ENCODE measurements at places on chromosomes 13 and 19.

DNA sequence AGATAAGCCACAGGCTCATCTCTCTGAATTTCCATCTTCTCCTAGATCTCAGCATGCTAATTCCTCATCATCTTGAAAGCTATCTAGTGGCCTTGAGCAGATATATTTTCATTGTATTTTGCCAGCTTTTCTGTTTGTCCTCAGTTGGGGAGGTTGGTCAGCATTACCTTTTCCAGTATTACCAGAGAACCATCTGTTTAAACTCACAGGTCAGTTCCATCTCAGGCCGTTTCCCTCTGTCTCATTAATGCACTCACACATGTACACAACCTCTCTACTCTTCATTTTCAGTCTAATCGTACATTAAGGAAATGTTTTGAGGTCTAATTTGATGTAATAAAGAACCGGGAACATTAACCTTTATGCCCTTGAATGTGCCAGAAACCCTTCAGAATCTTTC is 29.7 kb downstream of the USPL1 start:
- no peak for DNase-seq

- DNase-seq: no peak
Observed at GRCh38 chr13:77477299-77477848, 58.1 kb upstream of the SCEL start.

GRCh38 chr13:112978561-112979405 is 9.8 kb downstream of the MCF2L start:
- no peak for DNase-seq

- peak; percentile 52 for DNase-seq
Observed at GRCh38 chr19:1087813-1088415, 7.3 kb downstream of the POLR2E start.

DNA sequence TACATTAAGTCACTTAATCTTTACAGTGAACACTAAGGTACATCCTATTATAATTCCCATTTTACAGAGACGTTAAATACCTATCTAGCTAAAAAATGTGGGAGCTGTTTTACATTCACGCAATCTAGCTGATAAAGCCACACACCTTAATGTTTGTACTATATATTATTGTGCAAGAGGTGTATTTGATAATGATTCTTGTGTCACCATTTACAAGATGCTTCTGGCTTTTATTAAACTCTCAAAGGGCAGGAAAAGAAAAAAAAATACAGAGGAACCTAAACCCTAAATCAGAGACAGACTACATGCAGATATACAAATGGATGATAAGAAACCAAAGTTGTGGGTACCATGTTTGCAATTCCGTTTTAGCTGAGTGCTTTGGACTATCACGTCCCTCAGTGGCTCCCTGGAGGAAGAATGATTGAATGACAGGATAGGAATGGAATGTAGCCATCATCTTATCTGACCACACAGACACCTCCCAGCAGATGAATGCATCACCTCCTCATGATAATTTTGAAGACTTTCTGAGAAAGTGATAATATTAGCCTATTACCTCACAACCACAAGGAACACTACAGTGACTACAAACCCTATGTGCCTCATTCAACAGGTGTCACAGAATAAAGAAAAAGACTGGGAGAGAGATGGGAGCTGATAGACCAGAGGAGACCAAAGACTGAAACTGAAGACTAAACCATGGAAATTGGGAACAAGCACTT is 230.5 kb upstream of the SERP2 start:
- no peak for DNase-seq

- no peak for DNase-seq
Observed at GRCh38 chr13:30763786-30764413, 28.6 kb downstream of the ALOX5AP start.

DNA sequence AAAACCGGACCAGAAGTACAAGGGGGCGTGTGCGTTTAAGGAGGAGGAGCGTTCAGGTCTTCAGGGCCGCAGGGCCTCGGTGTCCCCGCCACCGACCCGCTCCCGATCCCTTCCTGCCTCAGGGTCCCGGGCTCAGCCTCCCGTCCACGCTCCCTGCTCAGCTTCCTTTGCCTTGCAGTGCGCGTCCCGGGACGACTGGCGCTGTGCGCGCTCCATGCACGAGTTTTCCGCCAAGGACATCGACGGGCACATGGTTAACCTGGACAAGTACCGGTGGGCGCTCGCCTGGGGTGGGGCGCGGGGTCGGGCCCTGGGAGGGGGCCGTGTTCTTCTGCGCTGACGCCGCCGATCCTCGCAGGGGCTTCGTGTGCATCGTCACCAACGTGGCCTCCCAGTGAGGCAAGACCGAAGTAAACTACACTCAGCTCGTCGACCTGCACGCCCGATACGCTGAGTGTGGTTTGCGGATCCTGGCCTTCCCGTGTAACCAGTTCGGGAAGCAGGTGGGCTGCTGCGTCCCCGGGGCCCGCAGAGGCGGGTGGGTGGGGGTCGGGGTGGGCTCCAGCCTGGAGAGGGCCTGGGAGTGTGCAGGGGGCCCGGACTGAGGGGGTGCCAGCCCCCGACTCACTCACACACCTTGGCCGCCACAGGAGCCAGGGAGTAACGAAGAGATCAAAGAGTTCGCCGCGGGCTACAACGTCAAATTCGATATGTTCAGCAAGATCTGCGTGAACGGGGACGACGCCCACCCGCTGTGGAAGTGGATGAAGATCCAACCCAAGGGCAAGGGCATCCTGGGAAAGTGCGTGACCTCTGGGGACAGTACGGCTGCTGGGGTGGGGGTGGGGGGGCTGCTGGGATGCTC is 1.4 kb downstream of the GPX4 start:
- no peak for DNase-seq

GRCh38 chr13:112893570-112894422 is 75.2 kb upstream of the MCF2L start:
- no peak for DNase-seq

DNA sequence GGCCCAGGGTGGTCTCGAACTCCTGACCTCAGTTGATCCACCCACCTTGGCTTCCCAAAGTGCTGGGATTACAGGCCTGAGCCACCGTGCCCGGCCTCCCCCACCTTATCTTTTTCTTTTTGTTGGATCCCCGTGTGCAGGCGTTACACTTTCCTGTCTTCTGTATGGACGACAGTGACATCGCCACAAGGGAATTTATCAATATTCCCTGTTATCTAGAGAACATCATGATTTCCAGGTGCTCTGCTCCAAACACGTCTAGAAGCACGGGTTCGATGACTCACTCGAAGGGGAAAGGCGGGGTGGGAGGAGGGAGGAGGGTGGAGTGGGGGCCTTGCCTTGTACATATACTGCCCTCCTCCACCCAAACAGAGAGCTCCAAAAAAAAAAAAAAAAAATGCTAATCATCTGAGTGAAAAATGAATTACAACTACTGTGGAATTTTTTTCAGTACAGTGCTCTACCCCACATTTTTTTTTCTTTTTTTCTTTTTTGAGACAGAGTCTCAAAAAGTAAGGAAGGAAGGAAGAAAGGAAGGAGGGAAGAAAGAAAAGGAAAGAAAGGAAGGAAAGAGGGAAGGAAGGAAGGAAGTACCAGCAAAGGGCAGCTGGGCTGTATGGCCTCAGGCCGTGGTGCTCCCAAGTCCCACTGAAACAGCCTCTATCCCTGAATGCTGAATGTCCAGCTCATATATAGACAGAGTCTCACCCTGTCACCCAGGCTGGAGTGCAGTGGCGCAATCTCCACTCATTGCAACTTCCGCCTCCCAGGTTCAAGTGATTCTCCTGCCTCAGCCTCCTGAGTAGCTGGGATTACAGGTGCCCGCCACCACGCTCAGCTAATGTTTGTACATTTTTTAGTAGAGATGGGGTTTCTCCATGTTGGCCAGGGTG is 36.8 kb downstream of the INSR start:
- DNase-seq: no peak

DNA sequence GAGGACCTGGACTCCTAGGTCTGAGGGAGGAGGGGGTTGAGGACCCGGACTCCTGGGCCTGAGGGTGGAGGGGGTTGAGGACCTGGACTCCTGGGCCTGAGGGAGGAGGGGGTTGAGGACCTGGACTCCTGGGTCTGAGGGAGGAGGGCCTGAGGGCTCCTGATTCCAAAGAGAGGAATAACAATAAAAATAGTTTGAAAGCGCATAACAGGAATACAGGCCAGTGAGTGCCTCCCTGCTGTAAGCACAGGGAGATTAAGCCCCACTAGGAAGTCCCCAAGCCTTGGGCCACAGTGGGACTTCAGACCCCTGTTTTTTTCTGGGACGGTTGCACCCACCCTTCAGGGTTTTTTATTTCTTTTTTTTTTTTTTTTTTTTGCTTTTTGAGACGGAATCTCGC is 1.2 kb upstream of the SBK2 start:
- no peak for DNase-seq

DNA sequence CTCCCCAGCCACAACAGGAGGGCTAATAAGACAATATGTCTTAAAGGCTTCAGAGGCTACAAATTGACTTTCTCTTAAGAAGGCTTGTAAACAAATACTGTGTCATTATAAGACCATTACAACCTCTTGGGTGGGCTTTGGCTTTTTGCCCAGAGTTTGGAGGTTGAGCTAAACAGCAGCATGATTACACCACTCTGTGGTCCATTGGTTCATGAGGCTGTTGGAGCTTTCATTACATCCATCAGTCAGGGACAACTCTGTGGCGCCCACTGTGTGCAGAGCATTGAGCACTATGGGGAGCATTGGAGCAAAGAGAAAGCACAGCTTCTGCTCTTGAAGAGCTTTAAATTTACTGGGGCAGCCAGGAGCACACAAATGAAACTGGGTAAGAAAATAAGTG is 75.9 kb downstream of the TNFSF11 start:
- DNase-seq: no peak

DNA sequence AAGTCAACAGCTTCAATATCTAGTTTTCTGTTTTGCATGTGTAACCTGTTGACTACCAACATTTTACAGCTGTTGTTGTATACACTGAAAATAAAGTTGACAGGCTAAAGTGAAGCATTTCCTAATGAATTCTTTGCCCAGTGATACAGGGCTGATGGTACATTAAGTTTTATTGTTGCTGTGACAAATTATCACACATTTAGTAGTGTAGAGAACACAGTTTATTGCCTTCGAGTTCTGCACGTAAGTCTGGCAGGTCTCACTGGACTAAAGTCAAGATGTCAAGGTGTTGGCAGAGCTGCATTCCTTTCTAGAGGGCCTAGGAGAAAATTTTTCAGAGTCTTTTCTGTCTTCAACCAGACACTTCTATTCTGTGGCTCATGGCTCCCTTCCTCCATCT is 184.2 kb downstream of the SLITRK6 start:
- DNase-seq: no peak

- no peak for DNase-seq
Observed at GRCh38 chr19:52948025-52948770, 14.5 kb downstream of the ZNF816 start.

GRCh38 chr19:16226184-16226591 is 28.5 kb downstream of the AP1M1 start:
- DNase-seq: no peak

GRCh38 chr13:46526740-46527139 is 26.2 kb upstream of the LRCH1 start:
- no peak for DNase-seq
